ENCODE measurements at places on chromosomes 7 and 10. TPM values are rescaled to one million over a fixed set of nuclear protein-coding genes. Genes with fewer than 3 reads are reported as not detected.

DNA sequence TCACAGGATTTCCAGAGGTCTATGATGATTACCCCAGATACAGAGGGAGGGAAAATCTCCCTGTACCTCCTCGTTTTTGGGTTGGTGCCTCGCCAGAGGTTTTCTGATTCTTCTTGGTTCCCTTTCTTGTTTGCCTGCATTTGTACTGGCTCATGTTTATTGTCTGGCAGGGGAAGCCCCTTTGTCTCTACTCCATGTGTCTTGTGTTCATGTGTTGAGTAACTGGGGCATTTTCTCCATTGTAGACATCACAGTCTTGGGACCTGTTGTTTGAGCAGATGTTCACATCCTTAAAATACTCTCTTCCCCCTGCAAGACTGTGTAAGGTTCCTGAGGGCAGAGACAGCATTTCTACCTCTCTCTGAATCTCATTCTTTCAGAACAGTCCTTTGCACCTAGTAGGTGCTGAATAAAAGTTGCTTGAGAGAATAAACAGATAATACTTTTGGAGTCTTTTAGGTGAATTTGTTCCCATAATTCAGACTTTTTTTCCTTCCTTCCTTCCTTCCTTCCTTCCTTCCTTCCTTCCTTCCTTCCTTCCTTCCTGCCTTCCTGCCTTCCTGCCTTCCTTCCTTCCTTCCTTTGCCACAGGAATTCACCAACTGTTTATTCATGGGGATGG, 25.1 kb downstream of the CDK14 start:
- DNase-seq: no peak

The LAMB1 gene
- 29.1 TPM for total RNA-seq

GRCh38 chr10:14414901-14415300, 84.2 kb upstream of the FRMD4A start:
- no peak for DNase-seq

DNA sequence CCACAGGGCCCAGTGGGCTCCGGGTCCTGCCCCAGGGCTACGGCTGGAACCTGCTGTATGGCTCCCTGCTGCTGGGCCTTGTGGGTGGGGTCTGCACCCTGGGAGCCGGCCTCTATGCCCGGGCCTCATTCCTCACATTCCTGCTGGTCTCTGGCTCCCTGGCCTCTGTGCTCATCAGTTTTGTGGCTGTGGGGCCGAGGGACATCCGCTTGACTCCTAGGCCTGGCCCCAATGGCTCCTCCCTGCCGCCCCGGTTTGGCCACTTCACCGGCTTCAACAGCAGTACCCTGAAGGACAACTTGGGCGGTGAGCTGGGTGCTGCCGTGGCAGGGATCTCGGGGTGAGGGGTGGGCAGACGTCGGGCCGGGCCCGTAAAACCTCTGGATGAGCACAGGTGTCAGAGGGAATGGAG, 4.4 kb downstream of the SLC12A9 start:
- no peak for DNase-seq

DNA sequence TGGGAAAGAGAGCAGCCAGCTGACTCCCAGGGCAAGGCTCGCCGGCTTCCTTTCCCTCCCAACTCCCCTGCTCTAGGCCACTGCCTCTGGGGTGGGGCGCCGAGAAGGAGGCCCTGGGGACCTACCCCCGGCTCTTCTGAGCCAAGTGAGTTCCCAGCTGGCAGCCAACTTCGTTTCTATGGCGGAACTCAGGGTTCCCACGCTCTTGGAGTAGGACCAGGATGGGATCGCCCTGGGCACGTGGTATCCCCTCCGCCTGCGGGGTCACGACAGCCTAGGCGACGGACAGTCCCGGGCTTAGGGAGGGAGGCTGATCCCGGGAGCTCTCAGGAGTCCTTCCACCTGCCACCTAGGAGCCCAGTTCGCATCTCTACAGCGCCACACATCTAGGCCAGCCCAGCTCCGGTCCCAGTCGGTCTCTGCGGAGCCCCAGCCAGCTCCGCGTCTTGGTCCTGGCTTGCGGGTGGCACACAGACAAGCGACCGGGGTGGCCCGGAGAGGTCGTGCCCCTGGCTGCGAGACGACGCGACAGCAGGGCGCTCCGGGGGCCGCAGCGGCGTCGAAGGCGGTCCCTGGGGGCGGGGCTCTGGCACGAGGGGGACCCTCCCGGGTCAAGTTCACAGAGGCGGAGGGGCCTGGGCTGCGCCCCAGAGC, 20.5 kb upstream of the GATA3 start:
- DNase-seq: peak; percentile 34

- no peak for DNase-seq
These were observed 94.1 kb downstream of the NRG3 start for GRCh38 chr10:81969136-81969535.

DNA sequence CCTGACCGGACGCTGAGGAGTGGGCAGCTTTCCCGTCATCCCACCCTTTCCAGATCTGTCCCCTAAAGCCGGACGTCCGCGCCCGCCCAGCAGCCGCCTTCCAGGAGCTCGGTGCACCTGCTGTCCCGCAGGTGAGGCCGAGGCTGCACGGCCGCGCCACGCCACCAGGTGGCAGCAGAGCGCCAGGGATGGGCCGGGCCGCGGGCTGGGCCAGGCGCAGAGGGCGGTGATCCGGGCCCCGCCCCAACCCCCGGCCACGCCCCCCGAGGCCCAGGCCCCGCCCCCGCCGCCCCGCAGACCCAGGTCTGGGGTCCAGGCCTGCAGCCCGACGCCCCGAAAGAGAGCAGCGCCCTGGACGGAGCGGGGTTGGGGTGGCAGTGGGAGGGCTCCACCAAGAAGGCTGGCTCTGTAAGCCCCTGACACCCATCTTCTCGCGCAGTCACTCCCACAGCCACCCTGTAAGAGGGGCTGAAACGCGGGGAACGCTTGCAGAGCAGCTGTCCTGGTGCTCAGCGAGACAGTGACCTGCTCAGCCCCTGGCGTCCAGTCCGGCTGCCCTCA, 32.2 kb downstream of the FOXL3 start:
- DNase-seq: peak; percentile 46

- DNase-seq: no peak
These were observed 212.4 kb upstream of the NPSR1 start for GRCh38 chr7:34445653-34446052.

DNA sequence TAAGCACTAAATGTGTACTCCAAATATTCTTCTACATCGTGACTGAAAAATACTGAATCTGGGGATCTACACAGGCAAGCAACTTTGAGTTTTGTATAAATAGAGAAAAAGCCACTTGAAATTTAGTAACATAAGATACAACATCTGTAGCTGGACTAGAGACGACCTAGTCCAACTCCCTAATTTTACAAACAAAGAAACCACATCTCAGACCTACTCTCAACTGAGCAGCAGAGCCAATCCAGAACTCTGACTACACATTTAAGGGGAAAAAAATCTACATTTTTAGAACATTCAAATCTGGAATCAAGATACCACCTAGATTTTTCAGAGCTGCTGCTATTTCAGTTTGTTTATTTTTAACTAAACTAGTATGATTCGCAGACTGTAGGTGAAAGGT, 88.9 kb downstream of the CABCOCO1 start:
- DNase-seq: no peak

The MBLAC1 gene
- 2.3 TPM for total RNA-seq

The LMOD2 gene
- 751 TPM for total RNA-seq

The SFTPA1 gene
- total RNA-seq: not detected

- DNase-seq: no peak
These were observed 22.2 kb downstream of the ANK3 start for GRCh38 chr10:60367431-60367830.

- peak; percentile 15 for DNase-seq
These were observed 224.3 kb upstream of the PHYHIPL start for GRCh38 chr10:58952162-58952601.

DNA sequence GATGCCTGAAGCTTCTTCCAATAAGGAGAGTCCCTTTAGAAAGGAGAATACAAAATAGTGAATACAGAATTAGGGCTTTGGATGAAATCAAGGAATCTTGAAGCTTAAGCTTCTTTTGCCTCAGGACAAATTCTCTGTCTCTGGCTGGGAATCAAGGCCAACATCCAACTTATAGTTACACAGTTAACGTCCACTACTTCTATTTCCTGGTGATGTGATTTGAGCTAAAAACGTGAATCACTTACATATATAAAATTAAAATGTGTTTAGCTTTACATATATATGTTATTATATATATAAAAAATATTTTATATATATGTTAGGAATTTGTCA, 11.4 kb upstream of the INPP5F start:
- DNase-seq: no peak

DNA sequence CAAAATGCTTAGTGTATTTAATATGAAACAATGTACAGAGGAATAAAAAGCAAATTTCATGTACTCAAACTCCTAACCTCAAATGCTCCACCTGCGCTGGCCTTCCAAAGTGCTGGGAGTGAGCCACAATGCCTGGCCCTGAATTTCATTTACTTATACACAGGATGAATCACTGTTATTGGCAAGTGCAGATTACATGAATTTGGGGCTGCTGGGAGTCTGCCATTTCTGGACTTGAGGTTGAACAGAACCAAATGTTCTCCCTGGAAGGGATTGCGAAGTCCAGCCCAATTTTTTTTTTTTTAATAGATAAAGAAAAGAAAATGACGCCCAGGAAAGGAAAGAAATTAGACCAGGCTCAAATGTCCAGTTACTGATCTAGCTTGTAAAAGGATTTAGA, 6.8 kb upstream of the CSTF2T start:
- DNase-seq: peak; percentile 74

The MKRN1 gene
- total RNA-seq: 107 TPM

DNA sequence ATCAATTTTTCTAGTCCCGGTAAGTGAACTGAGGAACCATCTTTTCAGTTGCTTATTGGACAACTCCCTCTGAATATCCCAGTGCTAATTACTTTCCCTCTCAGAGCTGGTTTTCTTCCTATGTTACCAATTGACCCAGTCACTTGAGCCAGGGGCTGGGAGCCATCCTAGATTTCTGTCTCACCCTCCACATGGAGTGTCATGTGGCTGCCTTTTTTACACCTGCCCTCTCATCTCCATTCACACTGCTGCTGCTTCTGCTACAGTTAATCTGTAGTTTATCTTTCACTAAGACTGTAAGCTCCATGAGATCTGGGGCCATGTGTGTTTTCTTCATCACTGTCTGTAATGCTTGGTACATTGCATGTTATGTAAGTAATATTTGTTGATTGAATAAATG, 35.8 kb downstream of the VCL start:
- DNase-seq: no peak

DNA sequence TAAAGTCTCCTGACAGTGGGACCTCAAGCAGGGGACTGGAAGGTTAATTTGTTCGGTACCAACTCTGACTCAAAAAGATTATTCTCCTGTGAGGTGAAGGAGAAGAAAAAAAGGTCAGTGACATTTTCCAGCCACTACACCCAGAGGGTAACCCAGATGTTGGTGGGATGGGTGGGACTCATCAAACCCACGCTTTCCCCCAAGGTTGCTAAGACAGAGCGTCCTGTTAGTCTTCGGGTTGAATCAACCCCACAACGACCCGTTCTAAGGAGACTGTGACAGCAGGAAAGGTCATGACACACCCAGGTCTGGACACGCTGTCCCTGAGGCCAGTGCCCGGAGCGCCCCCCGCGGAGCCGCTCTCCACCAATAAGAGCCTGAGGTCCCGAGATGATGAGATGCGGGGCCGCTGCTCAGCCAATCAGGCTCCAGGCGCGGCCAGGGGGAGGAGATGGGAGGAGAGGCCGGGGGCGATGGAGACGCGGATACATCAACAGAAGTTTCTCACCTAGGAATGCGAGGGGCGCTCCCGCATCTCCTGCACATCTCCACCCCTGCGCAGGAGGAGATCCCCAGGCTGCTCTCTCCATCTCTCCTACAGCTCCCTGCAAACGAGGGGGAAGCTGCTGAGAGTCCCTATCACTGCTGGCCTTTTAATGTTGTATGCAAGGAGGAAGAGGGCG, at the start of gene WNT16:
Gene WNT16, plus strand, starts transcription at position 493 of the 683 bp plus-strand sequence. CDS start 293 bp downstream, outside the sequence.
- DNase-seq: peak; percentile 26

The CHN2 gene
- 27.3 TPM for total RNA-seq

The GPR26 gene
- total RNA-seq: not detected

GRCh38 chr10:34916314-34916713, 101.2 kb upstream of the PARD3 start:
- no peak for DNase-seq

- DNase-seq: no peak
These were observed 9.3 kb upstream of the PDLIM1 start for GRCh38 chr10:95300022-95300539.

DNA sequence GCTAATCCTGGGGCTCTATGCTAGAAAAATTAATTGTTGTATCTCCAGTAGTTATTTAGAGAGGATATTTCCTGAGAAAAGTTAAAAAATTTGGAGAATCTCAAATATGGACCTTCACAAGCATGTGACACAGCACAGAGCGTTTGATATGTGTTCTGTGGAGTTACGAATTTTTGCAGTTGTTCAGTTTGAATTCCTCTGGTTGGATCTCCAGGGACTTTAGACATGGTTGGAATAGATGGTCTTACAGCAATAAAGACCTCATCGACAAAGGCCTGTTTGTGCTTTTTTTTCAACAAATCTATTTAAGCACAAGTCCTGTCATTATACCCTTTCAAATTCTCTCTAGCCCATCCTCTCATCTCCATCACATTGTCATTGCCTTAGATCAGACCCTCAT, 138.0 kb downstream of the TES start:
- no peak for DNase-seq

DNA sequence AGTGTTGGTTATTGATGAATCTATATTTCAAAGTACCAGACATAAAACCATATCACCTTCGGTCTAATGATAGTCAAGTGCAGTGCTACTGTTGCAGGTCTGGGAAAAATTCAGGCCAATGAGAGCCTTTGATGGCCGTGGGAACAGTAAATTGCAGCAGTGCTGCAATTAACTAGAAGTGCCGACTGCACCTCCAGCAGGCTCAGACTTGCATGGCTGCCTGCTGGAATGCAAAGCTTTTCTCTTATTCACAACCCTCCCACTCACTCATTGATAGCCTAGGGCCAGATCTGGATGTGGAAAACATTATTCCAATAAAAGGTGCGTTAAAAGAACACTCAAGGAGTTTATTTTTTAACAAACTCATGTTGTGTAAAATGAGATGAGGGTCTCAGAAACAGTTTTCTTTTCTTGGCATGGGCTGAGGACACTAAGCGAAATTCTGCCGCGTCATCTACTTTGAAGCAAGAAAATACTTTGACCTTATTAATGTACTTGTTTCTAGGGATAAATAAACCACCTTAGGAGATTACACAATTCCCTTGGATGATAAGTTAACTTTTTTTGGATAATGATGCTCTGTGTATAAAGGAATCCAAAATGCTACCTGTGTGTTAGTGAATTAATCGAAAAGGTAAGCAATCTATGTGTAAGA, 17.1 kb downstream of the PLXDC2 start:
- no peak for DNase-seq

The FAM241B gene
- total RNA-seq: 5.1 TPM

The FAM24A gene
- total RNA-seq: not detected

DNA sequence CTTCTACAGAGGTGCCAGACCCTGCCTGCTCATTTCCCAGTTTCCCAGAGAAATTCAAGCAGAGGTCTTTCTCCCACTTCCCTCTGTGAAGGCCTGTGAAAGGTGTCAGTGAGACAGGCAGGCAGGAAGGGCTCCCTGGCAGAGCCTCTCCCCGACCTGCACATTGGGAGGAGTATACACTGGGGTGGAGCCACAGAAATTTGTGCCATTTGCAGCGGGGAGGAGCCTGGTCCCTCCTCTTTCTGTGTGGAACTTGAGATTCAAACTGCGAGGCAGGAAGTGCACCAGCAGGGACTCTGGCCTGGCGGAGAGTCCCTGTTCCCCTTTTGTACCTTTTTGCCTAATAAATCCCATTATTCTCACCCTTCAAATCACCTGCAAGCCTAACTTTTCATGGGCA, 54.6 kb upstream of the OPN4 start:
- no peak for DNase-seq
